ENCODE measurements at places on chromosomes 1 and 21. TPM values are rescaled to one million over a fixed set of nuclear protein-coding genes. Genes with fewer than 3 reads are reported as not detected.

Gene B3GALT2
- polyA plus RNA-seq: 12.9 TPM

Gene VSIG8
- 0.11 TPM for polyA plus RNA-seq

GRCh38 chr1:204266504-204267034 lies 52.8 kb upstream of the GOLT1A start:
- no peak for DNase-seq

GRCh38 chr1:24413350-24414163 lies at the start of gene STPG1:
Gene STPG1, minus strand, starts transcription at chr1:24413782. Its CDS starts 12,394 bp downstream, at chr1:24401388.
- peak; percentile 89 for DNase-seq

DNA sequence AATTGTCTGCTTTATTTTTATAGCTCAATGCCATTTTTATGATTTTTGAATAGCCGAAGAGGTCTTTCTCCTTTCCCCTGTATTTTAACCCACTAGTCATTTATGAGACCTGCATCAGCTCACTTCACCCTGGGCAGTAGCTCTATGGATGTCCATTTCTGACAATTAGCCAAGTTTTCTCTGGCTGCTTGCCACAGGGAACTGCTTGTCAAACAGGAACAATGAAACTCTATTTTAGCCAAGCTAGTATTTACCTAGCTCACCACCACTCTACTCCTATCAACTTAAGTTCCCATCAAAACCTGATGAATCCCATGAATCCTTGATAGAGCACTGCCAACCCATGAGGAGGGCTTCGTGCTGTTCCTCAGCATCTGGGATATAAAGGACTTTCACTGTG lies 406.7 kb downstream of the RWDD3 start:
- DNase-seq: no peak

GRCh38 chr1:226433341-226433720 lies 25.4 kb upstream of the PARP1 start:
- DNase-seq: no peak

- no peak for DNase-seq
These were observed 334.5 kb downstream of the NUF2 start for GRCh38 chr1:163656095-163656759.

Measured in left renal pelvis (tissue), 4 donors.